ENCODE measurements at places on chromosomes 13 and 19.
A peak's percentile ranks its signal among the peaks of the same experiment; 100 is the strongest.

GRCh38 chr13:81639984-81640582 is 1299.2 kb upstream of the SPRY2 start:
- DNase-seq, result no peak

- DNase-seq, result no peak
These were observed 11.5 kb downstream of the CCDC124 start for GRCh38 chr19:17944301-17944700.

GRCh38 chr19:54106716-54107115 is 4.1 kb downstream of the NDUFA3 start:
- no peak for DNase-seq

GRCh38 chr19:7006135-7006704 is 15.0 kb downstream of the MBD3L2B start:
- no peak for DNase-seq

GRCh38 chr19:21699197-21699596 is 68.2 kb downstream of the ZNF100 start:
- DNase-seq, result no peak

DNA sequence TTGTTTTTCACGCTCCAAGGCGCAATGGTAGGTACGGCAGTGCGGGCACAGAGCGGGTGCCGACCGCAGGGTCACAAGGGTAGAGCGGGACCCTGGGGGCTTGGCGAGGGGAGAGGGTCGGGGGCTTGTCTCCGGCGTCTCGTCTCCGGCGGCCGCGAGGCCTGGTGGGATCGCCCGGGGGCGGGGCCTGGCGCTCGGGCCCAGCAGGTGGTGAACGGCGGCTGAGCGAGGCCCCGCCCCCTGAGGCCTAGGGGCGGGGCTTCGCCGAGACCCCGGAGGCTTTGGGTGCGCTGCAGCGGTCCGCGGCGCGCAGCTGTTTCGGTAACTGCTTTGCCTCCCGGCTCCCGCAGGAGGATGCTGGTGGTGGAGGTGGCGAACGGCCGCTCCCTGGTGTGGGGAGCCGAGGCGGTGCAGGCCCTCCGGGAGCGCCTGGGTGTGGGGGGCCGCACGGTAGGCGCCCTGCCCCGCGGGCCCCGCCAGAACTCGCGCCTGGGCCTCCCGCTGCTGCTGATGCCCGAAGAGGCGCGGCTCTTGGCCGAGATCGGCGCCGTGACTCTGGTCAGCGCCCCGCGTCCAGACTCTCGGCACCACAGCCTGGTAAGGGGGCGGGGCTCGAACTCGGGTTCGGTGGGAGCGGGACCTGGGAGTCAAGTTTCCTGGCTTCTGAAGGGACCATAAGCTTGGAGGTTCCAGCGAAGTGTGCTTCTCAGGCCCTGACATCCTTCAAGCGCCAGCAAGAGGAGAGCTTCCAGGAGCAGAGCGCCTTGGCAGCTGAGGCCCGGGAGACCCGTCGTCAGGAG is at the start of gene TSEN34:
TSS of gene TSEN34 (plus strand) at position 298 of the 800 bp plus-strand sequence. CDS start at position 355, 57 bp downstream.
- DNase-seq, result peak; percentile 84

- DNase-seq, result peak; percentile 64
These were observed at the start of gene BCL3 for GRCh38 chr19:44748426-44749254. Gene BCL3, plus strand, starts transcription at chr19:44748708. Its CDS starts 83 bp downstream, at chr19:44748791.

DNA sequence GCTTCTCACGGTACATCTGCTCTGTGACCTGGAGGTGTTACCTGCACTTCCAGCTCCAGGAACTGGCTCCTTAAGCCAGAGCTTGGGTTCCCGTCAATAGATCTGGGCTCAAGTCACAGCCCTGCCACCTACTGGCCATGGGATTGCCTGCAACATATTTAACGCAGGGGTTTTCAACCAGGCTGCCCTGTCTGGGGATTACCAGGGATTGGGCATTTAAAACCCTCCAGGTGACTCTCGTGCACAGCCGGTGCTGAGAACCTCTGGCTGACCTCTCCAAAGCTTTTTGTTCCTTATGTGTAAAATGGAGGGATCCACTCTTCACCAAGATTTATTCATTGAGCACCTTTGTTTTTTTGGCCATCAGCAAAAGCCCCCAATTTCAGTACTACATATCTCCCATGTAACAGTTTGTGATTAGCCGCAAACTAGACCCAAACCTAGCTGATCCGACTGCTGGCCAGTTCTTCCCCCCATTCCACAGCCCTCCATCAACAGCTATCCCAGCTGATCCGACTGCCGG is 76.6 kb upstream of the STK24 start:
- DNase-seq, result peak; percentile 74
